Muscle of back (tissue), 13 donors: ENCODE measurements at places on chromosomes 4 and X. TPM values are rescaled to one million over a fixed set of nuclear protein-coding genes. Genes with fewer than 3 reads are reported as not detected.

AMELX gene
- polyA plus RNA-seq = not detected

DNA sequence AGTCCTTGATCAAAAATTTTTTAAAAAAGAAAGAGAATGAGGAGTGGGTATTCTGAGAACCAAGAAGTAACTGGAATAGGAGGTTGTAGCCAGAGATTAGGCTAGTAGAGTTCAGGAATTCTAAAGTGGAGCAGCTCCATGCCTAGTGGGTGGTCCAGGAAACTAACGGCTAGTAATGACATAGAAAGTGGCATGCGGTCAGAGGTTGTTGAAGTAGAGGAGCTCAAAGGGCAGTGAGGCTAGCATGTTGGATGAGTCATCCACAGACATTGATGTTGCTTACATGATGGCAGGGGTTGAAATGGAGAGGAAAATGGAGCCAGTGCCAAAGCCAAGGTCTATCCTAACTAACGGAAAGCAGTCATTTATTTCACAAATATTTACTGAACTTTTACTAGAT lies 42.1 kb downstream of the TEX13B start:
- DNase-seq = no peak

DNA sequence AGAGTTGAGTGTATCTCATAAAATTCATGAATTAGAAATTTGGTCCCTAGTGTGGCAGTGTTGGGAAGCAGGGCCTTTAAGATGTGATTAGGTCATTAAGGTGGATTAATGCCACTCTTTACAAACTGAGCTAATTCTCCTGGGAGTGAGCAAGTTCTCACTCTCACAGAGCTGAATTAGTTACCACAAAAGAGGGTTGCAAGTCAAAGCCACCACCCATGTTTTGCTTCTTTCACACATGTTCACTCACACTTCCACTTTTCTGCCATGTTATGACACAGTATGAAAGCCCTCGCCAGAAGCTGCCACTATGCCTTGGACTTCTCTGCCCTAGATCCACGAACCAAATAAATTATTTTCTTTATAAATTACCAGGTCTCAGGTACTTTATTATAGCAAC lies 332.1 kb downstream of the ARAP2 start:
- DNase-seq = no peak

GRCh38 chrX:17747692-17748091 lies 10.4 kb downstream of the SCML1 start:
- DNase-seq = no peak

- DNase-seq = no peak
These were observed 460.7 kb upstream of the SMIM31 start for GRCh38 chr4:164293203-164293602.

DNA sequence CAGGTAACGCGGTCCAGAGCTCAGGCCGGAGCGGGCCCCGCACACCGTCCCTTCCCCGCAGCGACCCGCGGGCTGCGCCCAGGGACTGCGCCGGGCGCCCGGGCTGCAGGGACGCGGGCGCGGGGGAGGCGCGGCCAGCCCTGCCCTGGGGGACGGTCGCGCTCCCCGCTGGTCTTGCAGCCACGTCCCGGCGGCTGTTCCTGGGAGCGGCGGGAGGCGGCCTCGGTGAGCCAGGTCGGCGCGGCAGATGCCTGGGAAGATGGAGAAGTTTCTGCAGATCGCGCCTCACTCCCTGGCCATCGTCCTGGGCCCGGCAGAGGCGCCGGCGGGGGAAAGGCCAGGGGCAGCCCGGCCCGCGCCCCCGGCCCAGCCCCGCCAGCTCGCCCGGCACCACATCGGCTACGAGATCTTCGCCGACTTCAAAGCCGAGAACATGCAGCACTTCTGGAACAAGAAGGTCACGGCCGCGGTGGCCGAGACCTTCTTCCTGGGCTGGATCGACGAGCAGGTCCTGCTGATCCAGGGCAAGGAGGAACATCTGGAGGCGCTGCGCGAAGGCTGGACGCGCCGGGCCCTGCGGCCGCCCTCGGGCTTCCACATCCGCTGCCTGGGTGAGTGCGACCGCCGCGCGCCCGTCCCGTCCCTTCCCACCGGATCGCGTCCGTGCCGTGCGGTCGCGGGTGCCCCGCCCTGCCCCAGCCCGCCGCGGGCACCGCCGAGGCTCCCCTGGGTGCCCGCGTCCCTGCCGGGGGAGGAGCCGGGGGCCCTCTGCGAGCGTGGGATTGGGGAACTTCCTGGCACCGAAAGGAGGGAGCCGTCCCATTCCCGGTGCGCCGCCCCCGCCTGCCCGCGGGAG lies 107.4 kb upstream of the STOX2 start:
- no peak for DNase-seq
